Keratinocyte (primary cell): ENCODE measurements at places on chromosomes 2 and 18.

DNA sequence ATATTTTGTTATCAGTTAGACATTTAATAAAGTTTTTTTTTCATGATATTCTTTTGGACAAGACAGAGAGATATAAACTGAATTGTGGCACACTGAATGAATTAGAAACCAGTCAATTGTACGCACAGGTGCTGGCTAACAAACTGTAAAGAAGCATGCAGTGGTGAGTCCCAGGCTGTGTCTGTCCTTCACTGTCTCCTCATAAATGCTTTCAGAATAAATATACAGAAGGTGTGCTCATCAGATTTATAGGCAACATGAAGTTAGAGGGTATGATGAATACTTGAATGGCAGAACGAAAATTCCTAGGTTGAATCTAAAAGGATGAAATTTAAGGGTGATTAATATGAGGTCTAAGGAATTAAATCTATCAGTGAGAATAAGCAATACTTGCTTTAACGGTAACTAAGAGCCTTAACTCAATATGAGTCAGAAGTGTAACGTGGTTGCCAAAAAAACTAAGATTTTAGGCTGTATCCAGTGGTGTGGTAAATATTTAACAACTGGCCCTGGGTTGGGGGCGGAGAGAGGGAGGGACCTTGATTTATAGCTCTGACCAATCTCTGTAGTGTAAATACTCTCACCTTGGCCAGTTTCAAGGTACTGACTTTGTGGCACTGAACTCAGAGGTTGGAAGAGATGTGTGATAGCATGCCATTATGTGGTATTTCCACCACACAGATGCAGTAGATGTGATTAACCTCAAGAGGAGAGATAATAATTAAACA, 41.9 kb upstream of the AAK1 start:
- H3K4me1 ChIP-seq, result peaks cover 36% of the 10 kb centered on the region
- no peak overlapping the region for H3K4me3 ChIP-seq
- H3K36me3 ChIP-seq, result no peaks in the 10 kb centered on the region
- DNase-seq, result no peak

- H3K4me3 ChIP-seq, result no peak overlapping the region
- H3K4me1 ChIP-seq, result no peaks in the 10 kb centered on the region
- no peaks in the 10 kb centered on the region for H3K36me3 ChIP-seq
- no peak for DNase-seq
Observed at GRCh38 chr2:54957321-54957999, 92.8 kb downstream of the RTN4 start.

- H3K27me3 ChIP-seq, result no peaks in the 10 kb centered on the region
- no peak overlapping the region for H3K27ac ChIP-seq
- no peaks in the 10 kb centered on the region for H3K36me3 ChIP-seq
- no peak overlapping the region for H3K4me3 ChIP-seq
Observed at GRCh38 chr2:182650704-182651103, 65.4 kb upstream of the DNAJC10 start.

DNA sequence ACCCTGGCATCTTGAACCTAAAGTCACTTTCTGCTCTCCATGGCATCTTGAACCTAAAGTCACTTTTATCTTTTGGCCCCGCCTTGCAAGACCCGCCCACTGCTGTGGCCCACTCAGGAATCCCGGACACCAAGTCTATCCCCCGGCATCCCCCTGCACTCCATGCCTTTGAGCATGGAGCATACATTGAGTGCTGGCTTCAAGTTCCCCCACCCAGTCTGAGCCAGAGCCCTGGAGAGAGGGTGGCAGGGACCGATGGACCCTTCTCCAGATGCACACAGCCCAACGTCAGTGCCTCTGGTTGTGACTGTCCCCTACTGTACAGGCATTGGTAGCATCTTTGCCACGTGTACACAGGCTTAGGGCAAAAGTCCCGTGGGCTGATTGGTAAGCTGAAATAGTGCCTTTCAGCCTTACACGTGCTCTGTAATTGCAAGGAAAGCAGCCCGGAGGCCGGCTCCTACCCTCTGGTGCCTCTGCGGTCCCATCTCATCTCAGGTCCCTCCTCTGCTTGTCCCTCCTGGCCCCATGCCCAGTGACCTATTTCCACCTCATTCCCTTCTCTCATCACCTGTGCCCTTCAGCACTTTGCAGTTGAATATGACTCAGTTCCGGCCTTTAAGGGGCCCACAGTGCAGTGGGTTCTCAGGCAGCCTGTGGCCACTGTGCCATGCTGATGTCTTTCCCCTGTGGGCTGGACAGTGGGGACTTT, 154.0 kb downstream of the INHBB start:
- H3K4me3 ChIP-seq, result no peak overlapping the region
- H3K27me3 ChIP-seq, result peaks cover 3% of the 10 kb centered on the region
- H3K4me1 ChIP-seq, result no peaks in the 10 kb centered on the region
- no peak overlapping the region for H3K27ac ChIP-seq

- H3K4me3 ChIP-seq, result no peak overlapping the region
- no peak overlapping the region for H3K27ac ChIP-seq
- H3K27me3 ChIP-seq, result peaks cover 2% of the 10 kb centered on the region
- peaks cover 3% of the 10 kb centered on the region for H3K4me1 ChIP-seq
- DNase-seq, result no peak
Observed at GRCh38 chr2:9735335-9735734, 104.5 kb upstream of the YWHAQ start.

DNA sequence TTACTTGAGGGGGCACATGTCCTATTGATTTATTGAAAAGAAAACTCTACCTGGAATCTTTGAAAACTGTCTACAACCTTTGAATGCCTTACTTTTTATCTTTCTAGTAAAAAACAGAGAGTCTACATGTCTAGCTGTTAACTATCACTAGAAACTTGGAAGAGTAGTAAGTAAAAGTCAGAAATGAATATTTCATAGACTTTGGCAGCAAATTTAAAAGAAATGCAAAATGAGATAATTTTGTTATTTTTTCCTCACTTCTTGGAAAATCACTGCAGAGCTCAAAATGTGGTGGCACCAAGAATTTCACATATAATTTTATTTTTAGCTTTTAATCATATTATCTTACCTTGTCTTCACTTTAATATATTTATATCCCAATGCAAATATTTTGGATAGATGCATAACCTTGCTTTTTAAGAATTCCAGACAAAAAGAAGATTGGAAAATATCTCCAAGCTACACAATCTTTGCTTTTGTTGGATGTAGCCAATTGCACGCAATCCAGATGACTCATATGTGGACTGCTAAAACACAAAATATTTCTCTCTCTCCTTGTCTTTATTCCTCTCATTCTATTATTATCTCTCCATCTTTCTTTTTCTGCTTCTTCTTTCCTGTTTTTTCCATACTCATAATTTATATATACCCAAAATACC, 92.2 kb upstream of the DSEL start:
- no peak for DNase-seq
- H3K4me3 ChIP-seq, result no peak overlapping the region
- H3K36me3 ChIP-seq, result no peaks in the 10 kb centered on the region
- H3K27ac ChIP-seq, result no peak overlapping the region

DNA sequence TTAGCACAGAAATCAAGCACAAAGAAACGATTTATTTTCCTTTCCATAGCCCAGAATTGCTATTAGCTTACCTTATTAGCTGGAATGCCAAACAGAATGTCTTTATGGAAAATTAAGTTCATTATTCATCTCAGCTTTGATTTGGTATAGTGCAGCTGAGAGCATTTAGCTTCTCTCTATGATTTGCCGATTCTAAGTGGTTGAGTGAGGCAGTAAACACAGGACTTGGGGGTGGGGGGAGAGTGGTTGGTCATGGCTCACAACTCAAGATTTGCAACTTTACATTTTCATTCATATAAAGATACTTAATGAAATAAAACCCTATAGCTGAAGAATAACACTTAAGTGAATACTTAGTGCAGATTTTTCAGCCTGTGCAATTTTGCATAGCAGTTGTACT, 395.2 kb downstream of the TGIF1 start:
- no peak for DNase-seq
- no peak overlapping the region for H3K4me3 ChIP-seq
- H3K27me3 ChIP-seq, result no peaks in the 10 kb centered on the region
- H3K27ac ChIP-seq, result no peak overlapping the region
- no peaks in the 10 kb centered on the region for H3K36me3 ChIP-seq

GRCh38 chr2:4356109-4356508, 652.7 kb downstream of the DCDC2C start:
- H3K36me3 ChIP-seq, result no peaks in the 10 kb centered on the region
- DNase-seq, result no peak
- H3K27me3 ChIP-seq, result no peaks in the 10 kb centered on the region

DNA sequence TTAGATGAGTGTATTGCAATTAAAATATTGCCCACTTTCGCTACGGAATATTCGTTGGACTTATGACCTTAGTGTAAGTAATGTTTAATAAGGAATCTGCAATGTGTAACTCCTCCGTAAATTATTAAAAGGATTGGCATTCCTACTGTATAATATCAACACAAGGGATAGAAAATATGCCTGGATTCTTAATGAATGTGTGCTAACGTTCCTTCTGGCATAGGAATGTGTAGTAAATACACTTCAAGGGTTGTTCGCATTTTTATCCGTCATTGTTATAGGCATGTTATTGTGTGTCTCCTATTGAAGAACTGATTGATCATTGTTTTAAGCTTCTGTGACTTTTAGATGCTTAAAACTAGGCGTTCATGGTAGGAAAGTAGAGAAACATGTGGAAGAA, 134.5 kb downstream of the NEDD4L start:
- H3K36me3 ChIP-seq, result no peaks in the 10 kb centered on the region
- H3K4me1 ChIP-seq, result peaks cover 16% of the 10 kb centered on the region
- H3K4me3 ChIP-seq, result no peak overlapping the region
- no peaks in the 10 kb centered on the region for H3K27me3 ChIP-seq

DNA sequence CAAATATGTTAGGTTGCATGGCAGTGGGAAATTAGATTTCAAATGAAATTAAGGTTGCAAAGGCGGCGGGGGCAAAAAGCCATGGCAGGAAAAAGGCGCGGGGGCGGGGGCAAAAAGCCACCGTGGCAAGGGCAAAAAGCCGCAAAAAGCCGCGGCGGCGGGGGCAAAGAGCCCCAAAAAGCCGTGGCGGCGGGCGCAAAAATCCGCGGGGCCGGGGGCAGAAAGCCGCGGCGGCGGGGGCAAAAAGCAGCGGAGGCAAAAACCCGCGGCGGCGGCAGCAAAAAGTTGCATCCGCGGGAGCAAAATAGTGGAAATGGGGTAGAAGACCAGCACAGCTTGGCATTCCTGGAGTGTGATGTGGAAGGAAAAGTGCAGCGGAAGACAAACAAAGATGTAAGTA, 417.1 kb downstream of the ANKRD30B start:
- H3K4me1 ChIP-seq, result no peaks in the 10 kb centered on the region
- H3K27me3 ChIP-seq, result no peaks in the 10 kb centered on the region
- DNase-seq, result no peak
- H3K4me3 ChIP-seq, result no peak overlapping the region

GRCh38 chr2:223601932-223602666, at the start of gene SCG2:
Gene SCG2 (minus strand): TSS chr2:223602361. CDS start chr2:223599282, 3,079 bp downstream.
- no peak for DNase-seq
- no peaks in the 10 kb centered on the region for H3K36me3 ChIP-seq
- no peak within 1 kb of the TSS for H3K27ac ChIP-seq

- H3K4me1 ChIP-seq, result peaks cover 23% of the 10 kb centered on the region
- H3K27me3 ChIP-seq, result no peaks in the 10 kb centered on the region
- no peak overlapping the region for H3K27ac ChIP-seq
Observed at GRCh38 chr2:152558158-152558984, 158.9 kb downstream of the PRPF40A start.

DNA sequence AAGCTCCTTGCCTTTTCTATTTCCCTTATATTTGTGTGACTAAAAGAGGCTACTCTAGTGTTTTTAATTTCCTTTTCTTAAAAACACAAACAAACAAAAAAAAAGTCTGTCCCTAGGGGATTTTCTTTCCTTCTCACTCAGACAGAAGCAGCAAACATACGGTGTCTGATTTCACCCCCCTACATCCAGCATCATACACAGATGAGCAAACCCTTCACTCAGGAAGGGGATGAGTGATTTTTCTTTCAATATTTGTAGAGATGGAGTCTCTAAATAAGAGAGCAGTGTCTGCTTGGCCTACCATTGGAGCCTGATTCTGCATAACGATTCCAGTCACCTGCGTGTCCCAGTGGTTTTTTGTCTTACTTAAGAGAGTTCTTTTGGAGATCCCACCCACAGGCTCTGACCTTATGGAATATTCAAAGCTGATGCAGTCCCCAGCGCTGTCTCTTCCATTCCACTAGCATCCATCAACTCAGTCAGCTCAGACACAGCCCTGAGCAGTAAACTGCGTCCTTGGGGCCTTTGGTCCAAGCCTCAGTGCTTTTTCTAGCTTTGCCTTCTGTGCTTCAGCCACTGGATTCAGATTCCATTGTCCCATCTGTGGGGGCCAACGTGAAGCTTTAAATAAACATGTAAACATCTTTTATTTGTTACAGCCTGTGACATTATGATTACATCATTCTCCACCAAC, 52.6 kb upstream of the TPO start:
- no peaks in the 10 kb centered on the region for H3K36me3 ChIP-seq
- DNase-seq, result no peak
- no peak overlapping the region for H3K27ac ChIP-seq
- no peaks in the 10 kb centered on the region for H3K4me1 ChIP-seq
- H3K27me3 ChIP-seq, result no peaks in the 10 kb centered on the region

GRCh38 chr18:55119434-55119833, 160.2 kb upstream of the CCDC68 start:
- H3K4me3 ChIP-seq, result no peak overlapping the region
- DNase-seq, result no peak
- peaks cover 5% of the 10 kb centered on the region for H3K27me3 ChIP-seq
- H3K4me1 ChIP-seq, result no peaks in the 10 kb centered on the region
- no peaks in the 10 kb centered on the region for H3K36me3 ChIP-seq

DNA sequence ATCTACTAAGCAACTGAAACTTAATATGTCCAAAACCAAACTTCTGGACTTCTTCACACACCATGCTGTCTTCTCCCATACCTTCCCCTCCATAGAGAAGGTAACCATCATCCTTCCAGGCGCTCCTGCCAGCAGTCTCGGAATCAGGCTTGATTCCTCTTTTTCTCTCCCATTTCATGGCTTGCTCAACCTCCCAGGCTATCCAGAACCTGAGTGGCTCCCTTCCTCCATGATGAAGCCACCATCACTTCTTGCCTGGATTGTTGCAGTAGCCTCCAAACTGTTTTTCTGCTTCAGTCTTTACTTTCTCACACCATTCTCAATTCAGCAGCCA, 40.1 kb upstream of the NDUFV2 start:
- no peaks in the 10 kb centered on the region for H3K4me1 ChIP-seq
- no peak for DNase-seq
- no peaks in the 10 kb centered on the region for H3K27me3 ChIP-seq

GRCh38 chr2:169734169-169734847, 676 bp downstream of the KLHL23 start:
- peak overlapping the region; percentile 51 for H3K4me3 ChIP-seq
- H3K27ac ChIP-seq, result no peak overlapping the region
- no peaks in the 10 kb centered on the region for H3K36me3 ChIP-seq

GRCh38 chr18:46054956-46055837, 16.9 kb downstream of the PSTPIP2 start:
- H3K4me1 ChIP-seq, result peaks cover 4% of the 10 kb centered on the region
- no peak overlapping the region for H3K4me3 ChIP-seq
- H3K27ac ChIP-seq, result no peak overlapping the region
- no peaks in the 10 kb centered on the region for H3K27me3 ChIP-seq
- no peaks in the 10 kb centered on the region for H3K36me3 ChIP-seq

GRCh38 chr18:45687621-45688020, 36.4 kb upstream of the SLC14A1 start:
- H3K36me3 ChIP-seq, result no peaks in the 10 kb centered on the region
- H3K27me3 ChIP-seq, result no peaks in the 10 kb centered on the region
- no peak overlapping the region for H3K27ac ChIP-seq
- H3K4me1 ChIP-seq, result no peaks in the 10 kb centered on the region

- no peak overlapping the region for H3K27ac ChIP-seq
- H3K4me3 ChIP-seq, result no peak overlapping the region
- H3K36me3 ChIP-seq, result no peaks in the 10 kb centered on the region
Observed at GRCh38 chr2:234502285-234502918, 5.5 kb upstream of the ARL4C start.
